ENCODE measurements at places on chromosomes 13 and 19.

GRCh38 chr13:20337884-20338551 is 105.9 kb upstream of the GJB6 start:
- DNase-seq, result no peak

DNA sequence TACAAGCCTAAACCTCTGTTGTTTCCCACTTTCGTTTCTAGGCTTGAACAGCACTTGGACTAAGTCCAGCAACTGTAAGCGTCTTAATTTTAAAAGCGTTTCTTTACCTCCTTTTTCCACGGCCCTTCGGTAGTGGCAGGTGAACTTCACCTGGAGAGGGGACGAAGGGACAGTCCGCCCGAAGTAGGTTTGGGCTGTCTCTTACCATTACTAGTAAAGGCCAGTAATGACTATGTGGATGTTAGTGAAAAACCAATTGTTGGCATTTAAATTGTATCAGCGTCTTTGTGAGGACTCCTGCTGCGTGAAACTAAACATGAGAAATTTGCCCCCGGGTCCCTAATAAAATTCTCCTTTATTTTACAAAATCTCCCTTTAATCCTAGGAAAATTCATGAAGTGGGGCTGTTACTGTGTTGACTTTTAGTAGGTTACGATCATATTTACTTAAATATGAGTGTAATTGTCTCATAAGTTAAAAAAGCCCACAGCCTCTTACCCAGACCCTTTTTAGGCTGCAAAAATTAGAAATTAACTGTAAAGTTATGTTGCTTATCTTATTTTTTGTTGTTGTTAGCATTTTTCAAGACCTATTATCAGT is 983 bp downstream of the ITM2B start:
- DNase-seq, result no peak

GRCh38 chr13:107210723-107211030 is 642.7 kb upstream of the ARGLU1 start:
- no peak for DNase-seq

GRCh38 chr19:16185768-16186123 is 536 bp downstream of the FAM32A start:
- no peak for DNase-seq

DNA sequence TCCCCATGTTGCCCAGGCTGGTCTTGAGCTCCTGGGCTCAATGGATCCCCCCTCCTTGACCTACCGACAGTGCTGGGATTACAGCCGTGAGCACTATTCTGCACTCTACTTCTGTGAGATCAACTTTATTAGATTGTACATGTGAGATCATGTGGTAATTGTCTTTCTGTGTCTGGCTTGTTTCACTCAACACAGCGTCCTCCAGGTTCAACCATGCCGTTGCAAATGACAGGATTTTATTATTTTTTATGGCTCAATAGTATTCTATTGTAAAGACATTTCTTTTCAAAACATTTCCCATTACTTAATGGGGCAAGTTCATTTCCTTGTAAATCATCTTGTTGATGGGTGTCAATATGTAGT is 1.5 kb upstream of the OBI1 start:
- DNase-seq, result no peak

- DNase-seq, result no peak
Measured at GRCh38 chr13:25803641-25804040, 248.2 kb downstream of the SHISA2 start.

DNA sequence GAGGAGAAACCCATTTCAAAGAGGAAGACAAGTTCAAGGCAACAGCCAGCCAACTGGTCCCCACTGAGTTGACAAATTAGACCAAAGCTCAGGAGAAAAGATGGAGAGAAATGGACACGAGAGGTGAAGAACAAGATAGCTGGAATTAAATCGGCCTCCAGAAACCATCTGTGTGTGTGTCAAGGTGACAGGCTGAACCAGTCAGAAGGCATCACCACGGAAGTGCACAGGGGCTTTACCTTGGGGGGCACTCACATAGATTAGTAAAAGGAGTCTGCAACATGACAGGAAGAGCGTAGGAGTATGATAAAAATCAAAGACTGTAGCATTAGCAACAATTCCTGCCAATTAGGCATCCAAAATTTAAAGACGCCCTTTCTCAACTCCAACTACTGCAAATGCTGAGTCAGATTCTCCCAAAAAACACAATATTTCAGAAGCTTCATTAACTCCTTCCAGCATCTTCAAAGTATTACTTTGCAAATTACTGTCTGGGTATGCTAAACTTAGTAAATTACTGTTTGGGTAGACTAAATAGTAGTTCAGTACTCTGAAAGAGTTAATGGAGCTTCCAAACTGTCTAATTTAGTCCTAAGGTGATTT is 66.2 kb downstream of the FOXO1 start:
- peak; percentile 25 for DNase-seq

DNA sequence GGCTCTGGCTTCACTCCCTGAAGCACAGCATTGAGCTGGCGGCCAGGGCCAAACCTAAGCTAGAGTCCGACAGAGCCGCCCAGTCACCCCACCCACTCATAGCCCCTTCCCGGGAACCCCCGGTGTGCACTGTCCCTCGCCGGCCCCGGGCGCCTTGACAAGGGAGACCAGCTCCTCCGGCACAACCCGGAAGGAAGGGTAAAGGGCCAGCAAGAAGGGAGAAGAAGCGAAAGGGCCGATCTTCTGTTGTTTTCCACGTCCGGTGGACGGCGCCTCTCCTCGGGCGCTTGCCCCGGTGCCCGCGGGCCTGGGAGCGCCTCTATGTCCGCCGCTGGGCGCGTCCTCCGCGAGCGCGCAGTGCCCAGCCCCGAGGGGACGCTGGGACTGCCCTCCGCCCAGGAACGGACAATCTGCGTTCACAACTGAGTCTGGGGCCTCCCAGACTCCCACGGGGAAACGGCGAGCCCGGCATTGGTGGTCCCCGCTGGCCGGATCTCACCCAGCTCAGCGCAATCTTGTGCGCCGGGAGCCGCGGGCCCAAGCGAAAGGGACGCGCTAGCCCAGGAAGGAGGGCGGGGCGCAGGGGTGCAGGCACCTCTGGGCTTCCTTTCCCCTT is 172.5 kb upstream of the MIR17HG start:
- DNase-seq, result no peak

GRCh38 chr13:31441800-31442510 is 242.2 kb downstream of the B3GLCT start:
- DNase-seq, result no peak

GRCh38 chr13:18212873-18213272 is 968.8 kb downstream of the TUBA3C start:
- peak; percentile 1 for DNase-seq

GRCh38 chr13:101399365-101399764 is 16.9 kb downstream of the NALCN start:
- no peak for DNase-seq

- DNase-seq, result no peak
Measured at GRCh38 chr13:70889163-70889562, 780.9 kb upstream of the KLHL1 start.

DNA sequence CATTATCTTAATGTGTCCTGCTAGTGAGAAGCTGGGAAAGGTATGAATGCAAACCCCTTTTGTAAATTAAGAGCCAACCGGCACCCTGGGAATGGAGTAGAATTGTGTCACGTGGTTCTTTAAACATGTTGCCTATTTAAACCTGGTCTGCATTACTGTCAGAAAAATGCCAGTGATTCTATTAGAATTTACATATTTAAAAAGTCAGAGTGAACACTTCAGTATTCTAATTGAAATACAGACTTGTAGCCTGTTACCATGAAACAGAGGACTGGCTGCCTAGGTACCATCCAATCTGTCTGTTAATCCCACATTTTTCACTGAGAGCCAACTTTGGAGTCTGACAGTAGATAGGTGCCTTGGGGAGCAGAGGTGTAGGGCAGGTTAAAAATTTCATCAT is 652.3 kb upstream of the ARGLU1 start:
- no peak for DNase-seq

DNA sequence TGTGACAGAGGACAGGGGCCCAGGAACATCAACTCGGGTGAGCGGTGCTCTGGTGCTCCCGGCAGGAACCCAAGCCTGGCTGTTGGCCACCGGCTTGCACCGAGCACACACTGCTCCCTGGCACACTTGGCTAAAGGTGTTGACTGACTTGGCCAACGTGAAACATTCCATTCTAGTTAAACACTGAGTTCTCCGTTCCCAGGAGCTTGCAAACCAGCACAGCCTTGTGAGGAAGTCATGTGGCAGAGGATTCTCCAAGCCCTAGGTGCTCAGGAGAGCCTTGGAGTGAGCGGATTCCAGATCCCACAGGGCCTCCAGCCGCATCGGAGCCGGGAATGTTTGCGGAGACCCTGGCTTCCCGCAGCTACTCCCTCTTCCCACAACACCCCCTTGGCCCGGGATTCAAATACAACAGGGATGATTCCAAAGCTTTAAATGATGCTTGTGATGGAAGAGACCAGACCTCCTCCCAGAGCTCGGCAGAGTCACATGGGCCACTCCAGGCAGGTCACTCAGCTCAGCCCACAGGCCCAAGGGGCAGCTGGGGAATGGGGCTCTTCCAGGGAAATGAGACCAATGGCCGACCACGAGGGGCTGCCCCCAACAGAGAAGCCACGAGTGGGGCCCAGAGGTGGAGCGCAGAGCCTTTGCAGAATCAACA is 2.9 kb downstream of the C13orf46 start:
- no peak for DNase-seq

DNA sequence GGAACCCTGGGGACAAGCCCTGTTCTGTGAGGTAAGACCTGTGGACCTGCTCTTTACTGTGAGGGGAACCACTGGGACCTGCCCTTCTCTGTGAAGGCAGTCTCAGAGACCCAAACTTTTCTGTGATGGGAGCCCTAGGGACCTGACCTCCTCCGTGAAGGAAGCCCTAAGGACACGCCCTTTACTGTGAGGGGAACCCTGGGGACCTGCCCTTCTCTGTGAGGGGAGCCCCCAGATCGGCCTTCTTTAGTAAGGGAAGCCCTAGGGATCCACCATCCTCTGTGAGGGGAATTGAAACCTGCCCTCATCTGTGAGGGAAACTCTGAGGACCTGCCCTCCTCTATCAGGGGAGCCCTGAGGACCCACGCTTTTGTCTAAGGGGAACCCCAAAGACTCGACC is 343.5 kb downstream of the UQCRFS1 start:
- DNase-seq, result no peak

- no peak for DNase-seq
Measured at GRCh38 chr19:4456476-4456842, 1.1 kb downstream of the UBXN6 start.

DNA sequence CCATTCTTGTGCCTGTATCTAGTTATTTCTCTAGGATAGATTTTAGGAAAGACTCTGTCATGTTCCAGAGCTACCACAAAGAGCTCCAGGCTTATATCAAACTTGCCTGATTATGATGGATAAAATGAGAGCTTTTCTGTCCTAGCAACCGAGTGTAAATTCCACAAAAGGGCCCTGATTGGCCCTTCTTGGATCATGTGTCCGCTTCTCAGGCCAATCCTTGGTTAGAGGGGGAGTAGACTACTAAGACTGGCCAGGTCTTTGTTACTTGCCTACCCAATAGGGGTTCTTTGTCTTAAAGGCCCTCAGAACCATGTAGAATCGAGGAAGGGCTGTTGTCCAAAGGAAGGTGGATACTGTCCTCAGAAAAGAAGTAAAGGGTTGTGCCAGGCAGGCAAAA is 2.4 kb downstream of the DHX34 start:
- no peak for DNase-seq

DNA sequence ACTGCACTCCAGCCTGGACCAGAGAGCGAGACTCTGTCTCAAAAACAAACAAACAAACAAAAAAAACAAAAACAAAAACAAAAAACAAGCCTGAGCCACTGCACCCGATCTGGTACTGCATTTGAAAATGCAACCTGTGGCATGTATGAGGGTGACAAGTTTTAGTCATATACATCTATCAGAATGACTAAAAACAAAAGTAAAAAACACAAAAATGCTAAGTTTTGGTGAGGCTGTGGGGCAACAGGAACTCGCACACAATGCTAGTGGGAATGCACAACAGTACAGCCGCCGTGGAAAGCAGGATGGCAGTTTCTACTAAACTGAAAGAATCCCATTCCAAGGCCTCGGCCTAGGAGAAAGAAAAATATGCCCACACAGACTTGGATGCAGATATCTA is 7.8 kb downstream of the EBPL start:
- no peak for DNase-seq

GRCh38 chr13:75803164-75803611 is 167.1 kb downstream of the LMO7 start:
- DNase-seq, result no peak

GRCh38 chr19:34265221-34265650 is 10.9 kb downstream of the GARRE1 start:
- no peak for DNase-seq

- DNase-seq, result no peak
Measured at GRCh38 chr19:10918359-10918758, 10.1 kb downstream of the YIPF2 start.

- DNase-seq, result no peak
Measured at GRCh38 chr13:27310946-27311345, 40.3 kb downstream of the RASL11A start.

DNA sequence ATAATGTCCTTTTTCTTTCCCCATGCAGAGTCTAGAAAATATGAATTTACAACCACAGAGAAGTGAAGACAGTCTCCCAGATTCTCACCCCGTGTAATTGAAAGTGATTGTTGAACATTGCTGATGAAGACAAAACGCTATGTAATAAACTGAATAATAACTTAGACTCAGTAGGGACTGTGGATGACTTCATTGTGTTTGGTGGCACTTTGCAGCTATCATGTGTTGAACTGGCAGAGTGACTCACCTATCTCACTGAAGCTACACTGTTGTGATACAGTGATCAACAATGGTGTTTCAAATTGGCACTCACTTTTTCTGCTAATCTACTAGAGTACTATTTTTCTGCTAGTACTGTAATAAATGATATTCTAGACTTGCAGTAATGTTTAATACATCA is 261.3 kb downstream of the DACH1 start:
- no peak for DNase-seq

GRCh38 chr19:55400281-55401087 is 7.1 kb downstream of the UBE2S start:
- no peak for DNase-seq

DNA sequence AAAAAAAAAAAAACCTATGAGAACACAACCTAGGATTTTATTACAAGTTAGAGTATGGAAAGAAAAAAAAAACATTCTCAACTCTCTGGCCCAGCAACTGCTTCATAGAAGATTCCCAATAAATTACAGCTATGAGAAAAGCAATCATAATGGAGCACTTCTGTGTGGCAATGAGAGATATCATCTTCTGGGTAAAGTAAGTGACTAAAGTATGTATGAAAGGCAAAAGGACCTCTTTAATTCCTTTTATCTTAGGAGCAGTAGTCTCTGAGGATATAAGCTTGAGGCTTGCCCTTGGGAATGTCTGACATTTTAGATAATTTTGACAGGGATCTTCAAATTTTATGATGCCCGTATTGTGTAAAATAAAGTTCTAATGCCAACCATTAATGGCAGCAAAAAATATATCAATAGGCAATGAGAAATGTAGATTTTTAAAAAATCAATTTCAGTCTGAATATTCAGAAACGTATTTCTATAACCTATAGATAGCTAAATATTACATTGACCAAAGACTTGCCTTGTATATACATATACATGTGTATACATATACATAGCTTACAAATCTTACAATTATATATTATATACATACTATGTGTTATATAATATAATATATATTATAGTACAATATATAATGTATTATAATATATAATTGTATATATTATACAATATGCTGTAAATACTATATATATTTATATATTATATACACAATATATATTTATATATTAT is 823.9 kb upstream of the SLITRK1 start:
- no peak for DNase-seq

GRCh38 chr19:2640563-2641331 is 61.7 kb downstream of the GNG7 start:
- DNase-seq, result no peak

Measured in stimulated activated CD8-positive, alpha-beta memory T cell treated with anti-CD3 and anti-CD28 coated beads, Interleukin-4, amount 100 ng/mL, for 4 hours (primary cell).